ENCODE measurements at places on chromosomes 3 and 15.

DNA sequence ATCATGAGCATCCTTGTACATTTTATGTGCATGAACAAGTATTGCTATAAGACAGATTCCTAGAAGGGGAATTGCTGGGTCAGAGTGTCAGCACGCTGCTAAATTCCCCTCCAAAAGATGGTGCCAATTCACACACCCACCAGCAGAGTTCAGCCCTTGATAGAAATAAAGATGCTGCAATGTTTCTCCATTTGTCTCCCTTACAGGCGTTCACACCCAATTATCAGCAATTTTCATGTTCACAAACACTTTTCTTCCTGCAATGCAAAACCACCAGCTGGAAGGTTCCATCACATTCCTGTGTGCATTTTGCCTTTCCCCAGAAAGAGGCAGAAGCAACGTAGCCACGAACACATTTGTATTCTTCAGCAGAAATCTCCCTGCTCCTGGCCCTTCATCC lies 3.3 kb upstream of the TAMM41 start:
- DNase-seq: no peak

GRCh38 chr15:100002787-100003536 lies 269.7 kb upstream of the LYSMD4 start:
- DNase-seq: no peak

DNA sequence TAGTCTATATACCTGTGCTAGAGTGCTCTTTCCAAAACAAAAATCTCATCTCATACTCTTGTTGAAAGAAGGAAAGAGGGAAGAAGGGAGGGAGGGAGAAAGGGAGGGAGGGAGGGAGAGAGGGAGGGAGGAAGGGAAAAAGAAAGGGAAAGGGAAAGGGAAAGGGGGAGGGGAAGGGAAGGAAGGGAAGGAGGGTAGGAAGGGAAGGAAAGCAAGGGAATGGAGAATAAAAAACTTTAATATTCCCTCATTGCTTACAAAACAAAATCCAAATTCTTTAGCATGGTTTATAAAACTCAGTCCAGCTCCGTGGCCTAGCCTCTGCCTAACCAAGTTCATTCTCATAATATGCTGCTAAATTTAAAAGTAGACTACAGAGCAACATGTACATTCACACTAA lies 104.5 kb downstream of the ERC2 start:
- DNase-seq: no peak

DNA sequence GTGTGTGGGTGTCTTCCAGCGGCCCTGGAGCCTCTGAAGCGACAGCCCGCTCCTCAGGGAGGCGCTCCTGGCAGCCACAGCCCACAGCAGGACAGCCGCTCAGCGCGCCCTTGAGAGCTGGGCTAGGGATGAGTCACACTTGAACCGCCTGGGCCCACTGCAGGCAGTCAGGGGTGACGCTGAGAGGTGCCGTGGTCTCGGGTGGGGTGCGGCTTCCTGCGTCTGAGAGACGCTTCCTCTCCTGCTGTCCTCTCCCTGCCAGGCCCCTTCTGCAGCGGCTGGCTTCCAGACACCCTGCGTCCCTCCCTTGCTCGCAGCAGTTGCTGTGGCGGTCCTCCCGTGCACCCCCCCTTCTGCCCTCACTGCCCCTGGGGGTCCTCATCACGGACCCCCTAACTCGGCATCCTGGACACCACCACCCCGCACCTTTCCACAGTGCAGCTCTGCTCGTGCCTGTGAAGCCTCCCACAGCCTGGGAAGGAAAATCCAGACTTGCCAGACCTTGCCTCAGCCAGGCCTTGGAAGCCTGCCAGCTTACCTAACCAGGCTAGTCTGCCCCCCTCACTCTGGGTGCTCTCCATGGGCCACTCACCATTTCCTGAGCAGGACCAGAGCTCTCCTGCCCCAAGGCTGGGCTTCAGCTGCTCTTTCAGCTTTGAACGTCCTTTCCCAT lies 1.1 kb upstream of the SPTBN5 start:
- DNase-seq: no peak

Measured in left renal cortex interstitium (tissue), 4 donors.